ENCODE measurements at places on chromosomes 16 and 17.

GRCh38 chr16:65745201-65745708 lies 621.2 kb upstream of the CDH5 start:
- no peak for DNase-seq

DNA sequence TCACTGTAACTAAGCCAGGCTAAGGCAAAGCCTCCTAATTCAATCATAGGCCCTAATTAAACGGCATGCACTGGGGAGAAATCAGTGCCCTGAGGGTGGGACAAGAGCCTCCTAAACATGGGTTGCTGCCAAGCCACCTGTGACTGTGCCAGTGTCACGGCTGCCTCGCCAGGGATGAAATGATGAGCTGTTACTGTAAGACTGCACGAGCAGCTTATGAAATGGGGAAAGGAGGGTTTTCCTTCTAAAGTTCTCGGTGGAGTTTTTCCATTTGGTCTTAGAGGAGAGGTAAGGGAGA lies 12.7 kb downstream of the TMEM11 start:
- DNase-seq, result no peak

DNA sequence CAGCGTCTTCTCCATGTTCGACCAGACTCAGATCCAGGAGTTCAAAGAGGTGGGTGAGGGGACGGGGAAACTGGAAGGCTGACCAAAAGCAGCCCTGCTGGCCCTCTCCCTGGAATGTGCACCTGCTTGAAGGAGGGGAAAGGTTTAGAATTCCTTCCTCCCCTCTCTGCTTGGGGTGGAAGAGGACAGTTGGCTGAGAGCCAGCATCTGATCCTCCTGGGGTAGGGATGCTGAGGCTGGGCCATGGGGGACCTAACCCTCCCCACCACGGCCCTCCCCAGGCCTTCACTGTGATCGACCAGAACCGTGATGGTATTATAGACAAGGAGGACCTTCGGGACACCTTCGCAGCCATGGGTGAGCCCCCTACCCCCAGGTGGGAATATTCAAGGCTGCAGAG lies 1.3 kb downstream of the MYL11 start:
- no peak for DNase-seq

DNA sequence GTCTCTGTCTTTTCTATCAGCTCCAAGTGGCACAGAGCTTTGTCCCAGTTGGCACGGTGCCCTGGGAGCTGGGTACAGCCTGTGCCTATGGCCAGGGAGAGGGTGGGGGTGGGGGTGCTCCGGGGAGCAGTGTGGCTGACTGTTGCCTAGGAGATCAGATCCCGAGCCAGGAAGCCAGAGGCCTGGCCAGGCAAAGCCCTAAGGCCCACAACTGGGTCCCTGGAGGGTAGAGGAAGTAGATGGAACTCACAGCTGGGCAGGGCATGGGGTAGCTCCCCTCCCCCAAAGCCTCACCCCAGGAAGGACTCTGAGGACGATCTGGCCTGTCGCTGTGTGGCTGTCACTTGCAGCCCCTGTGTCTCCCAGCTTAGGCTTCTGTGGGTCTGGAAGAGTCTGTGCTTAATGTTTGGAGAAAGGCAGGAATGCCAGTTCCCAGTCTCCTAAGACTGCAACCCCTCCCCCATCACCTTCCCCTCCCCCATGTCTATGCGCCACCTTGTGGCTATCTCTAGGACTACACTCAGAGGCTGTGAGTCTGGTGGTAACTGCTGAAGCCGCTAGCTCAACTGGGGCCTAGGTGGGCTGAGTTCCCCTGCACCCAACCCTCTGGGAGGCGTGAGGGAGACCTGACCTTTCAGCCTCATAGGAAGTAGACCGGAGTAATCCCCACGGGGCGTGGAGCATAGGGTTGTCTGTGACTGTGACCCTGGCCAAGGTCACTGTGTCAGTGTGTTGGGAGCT lies 12.6 kb downstream of the THRA start:
- peak; percentile 52 for DNase-seq

- DNase-seq, result peak; percentile 49
Measured at GRCh38 chr17:37519251-37519985, 29.7 kb downstream of the DUSP14 start.

GRCh38 chr17:19551591-19552148 lies 18.0 kb downstream of the SLC47A1 start:
- no peak for DNase-seq

- DNase-seq, result no peak
Measured at GRCh38 chr17:17320911-17321220, 17.7 kb downstream of the NT5M start.

DNA sequence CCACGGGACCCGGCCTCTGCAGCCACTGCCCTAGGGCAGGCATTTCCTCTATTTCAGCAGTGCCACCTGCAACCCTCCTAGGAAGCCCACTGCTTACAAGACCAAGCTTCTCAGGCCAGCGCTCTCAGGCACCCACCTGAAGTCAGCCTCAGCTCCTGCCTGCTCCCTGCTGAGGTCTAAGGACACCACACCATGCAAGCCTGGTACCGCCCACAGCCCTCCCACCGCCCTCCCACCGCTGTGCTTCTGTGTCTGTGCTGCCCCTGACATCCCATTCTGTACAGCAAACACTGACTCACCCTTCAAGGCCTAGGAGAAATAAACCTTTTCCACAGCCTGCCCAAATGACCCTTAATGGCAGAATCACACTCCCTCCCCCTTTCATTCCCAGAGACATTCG lies 6.3 kb downstream of the CLUH start:
- DNase-seq, result peak; percentile 76
